ENCODE measurements at places on chromosomes 13 and 19.
A peak's percentile ranks its signal among the peaks of the same experiment; 100 is the strongest.

DNA sequence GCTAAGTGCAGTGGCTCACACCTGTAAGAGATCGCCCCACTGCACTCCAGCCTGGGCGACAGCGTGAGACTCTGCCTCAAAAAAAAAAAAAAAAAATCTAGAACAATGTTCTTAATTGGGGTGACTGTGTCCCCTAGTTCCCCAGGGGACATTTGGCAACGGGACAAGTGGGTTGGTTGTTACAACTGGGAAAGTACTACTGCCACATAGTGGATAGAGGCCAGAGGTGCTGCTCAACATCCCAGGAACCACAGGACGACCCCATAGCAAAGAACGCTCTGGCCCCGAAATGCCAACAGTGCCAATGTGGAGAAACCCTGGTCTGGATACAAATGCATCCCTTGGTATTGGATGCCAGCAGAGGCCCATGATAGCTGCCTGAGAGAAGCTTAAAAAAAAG is 11.8 kb downstream of the NLRP12 start:
- DNase-seq = no peak

DNA sequence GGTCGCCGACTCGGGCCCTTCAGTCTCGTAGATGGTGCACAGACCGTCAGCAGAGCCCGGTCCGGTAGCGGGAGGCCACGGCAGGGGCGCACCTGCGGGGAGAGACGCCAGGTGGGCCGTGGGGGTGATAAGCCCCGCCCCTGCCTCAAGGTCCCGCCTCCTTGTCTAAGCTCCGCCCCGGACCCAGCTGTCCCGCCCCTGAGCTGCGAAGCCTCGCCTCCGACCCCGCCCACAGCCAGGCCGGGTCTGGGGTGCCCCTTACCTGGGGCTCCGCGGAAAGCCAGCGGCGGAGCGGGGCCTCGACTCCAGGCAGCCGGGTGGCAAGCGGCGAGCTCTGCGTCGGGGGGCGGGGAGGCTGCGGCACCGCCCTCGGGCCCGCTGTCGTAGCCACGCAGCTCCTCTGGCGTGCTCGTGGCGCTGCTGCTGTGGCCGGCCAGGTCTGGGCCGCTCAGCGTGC is 4.7 kb downstream of the PRR36 start:
- DNase-seq = peak; percentile 28

GRCh38 chr19:416416-416815 is 7.5 kb upstream of the C2CD4C start:
- DNase-seq = no peak

DNA sequence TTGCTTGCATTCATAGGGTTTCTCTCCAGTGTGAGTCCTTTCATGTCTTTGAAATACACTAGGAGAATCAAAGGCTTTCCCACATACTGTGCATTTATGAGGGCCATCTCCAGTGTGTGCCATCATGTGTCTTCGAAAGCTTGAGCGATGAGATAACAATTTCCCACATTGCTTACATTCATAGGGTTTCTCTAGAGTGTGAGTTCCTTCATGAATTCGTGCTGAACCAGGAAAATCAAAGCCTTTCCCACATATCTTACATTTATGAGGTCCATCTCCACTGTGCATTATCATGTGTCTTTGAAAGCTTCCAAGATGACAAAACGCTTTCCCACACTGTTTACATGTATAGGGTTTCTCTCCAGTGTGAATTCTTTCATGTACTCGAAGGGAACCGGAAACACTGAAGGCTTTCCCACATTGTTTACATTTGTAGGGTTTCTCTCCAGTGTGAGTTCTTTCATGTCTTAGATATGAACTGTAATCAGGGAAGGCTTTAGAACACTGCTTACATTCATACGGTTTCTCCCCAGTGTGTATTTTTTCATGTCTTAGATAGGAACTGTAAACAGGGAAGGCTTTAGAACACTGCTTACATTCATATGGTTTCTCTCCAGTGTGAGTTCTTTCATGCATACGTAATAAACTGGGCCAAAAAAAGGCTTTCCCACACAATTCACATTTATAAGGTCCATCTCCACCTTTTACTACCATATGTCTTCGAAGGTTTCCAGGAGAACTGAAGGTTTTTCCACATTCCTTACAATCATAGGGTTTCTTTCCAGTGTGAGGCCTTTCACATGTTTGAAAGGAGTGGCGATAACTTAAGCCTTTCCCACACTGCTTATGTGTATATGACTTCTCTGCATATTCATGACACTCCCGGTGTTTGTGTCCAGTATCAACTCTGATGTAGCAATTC is 21.4 kb downstream of the ZNF44 start:
- no peak for DNase-seq

GRCh38 chr13:23678795-23679194 is 108.6 kb downstream of the TNFRSF19 start:
- no peak for DNase-seq

Measured in fibroblast of skin of back (primary cell).